ENCODE measurements at places on chromosomes 3 and 15. TPM values are rescaled to one million over a fixed set of nuclear protein-coding genes. Genes with fewer than 3 reads are reported as not detected.

The IMP3 gene
- total RNA-seq, result 177 TPM

The PRR23A gene
- total RNA-seq, result not detected

The SIDT1 gene
- 37.6 TPM for total RNA-seq

The CCR1 gene
- 57.6 TPM for total RNA-seq

The IQCF5 gene
- total RNA-seq, result not detected

DNA sequence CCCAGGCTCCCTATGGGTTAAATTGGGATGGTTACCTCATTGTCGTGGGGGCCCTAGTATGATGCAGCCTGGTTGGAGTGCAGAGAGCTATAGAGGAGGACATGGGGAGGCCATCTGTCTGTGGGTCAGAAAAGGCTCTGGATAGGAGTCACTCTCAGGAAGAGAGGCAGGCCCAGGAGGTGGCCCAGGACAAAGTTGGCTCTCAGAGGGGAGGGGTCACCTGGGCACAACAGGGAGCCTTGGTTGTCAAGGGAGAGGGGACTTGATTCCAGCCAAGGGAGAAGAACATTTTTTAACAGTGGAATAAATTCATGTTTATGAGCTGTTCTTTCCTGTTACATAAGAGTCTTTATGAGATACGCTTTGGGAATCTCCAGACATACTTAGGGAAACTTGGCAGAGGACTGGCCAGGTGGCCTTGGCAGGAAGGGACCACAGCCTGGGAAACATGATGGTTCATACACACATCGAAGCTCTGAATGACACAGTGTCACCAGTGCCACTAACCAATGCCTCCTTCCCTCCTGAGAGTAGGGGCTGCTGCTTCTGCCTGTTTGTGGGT is 27.5 kb upstream of the LCTL start:
- no peak for DNase-seq
- H3K27me3 ChIP-seq, result no peaks in the 10 kb centered on the region
- no peaks in the 10 kb centered on the region for H3K36me3 ChIP-seq
- no peak overlapping the region for H3K4me3 ChIP-seq
- no peak overlapping the region for H3K27ac ChIP-seq
- no peaks in the 10 kb centered on the region for H3K4me1 ChIP-seq

DNA sequence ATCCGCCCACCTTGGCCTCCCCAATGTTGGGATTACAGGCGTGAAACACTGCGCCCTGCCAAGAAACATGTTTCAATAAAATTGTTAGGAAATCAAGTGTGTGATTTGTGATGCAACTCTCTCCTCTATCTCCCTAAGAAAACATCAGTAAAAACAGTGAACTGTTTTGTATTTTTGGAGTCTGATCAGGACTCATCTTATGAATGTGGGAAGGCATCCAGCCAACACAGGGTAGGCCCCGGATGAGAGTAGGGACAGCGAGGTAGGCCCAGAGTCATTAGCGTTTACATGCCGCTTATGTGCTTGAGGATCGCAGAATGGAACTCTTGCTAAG is 884 bp upstream of the GLYCTK start:
- peaks cover 14% of the 10 kb centered on the region for H3K4me1 ChIP-seq
- H3K36me3 ChIP-seq, result peaks cover 12% of the 10 kb centered on the region
- no peaks in the 10 kb centered on the region for H3K27me3 ChIP-seq
- H3K27ac ChIP-seq, result peak overlapping the region; percentile 100

The DIPK2A gene
- total RNA-seq, result 23.6 TPM

The ST8SIA2 gene
- total RNA-seq, result not detected

DNA sequence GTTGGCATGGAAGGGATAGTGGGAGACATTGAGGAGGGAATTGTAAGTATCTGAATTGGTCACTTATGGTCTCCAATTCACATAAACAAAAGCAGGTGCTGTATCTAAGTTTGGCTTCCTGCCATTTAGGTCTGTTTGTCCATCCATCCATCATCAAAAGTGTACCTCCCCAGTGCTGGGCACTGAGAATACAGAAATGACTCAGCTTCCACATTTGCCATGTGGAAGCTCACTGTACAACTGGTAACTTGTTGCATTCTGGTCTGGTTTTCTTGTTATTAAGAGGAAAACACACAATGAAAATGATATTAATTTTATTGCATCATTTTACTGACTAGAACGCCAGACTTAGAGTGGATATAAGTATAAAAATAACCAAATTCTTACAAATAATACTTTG is 30.9 kb upstream of the MUC13 start:
- H3K27me3 ChIP-seq, result no peaks in the 10 kb centered on the region
- H3K36me3 ChIP-seq, result peaks cover 29% of the 10 kb centered on the region
- no peak overlapping the region for H3K4me3 ChIP-seq

GRCh38 chr3:107313711-107314110 is 63.5 kb upstream of the CCDC54 start:
- H3K36me3 ChIP-seq, result no peaks in the 10 kb centered on the region
- DNase-seq, result no peak
- H3K27ac ChIP-seq, result no peak overlapping the region
- H3K4me3 ChIP-seq, result no peak overlapping the region
- no peaks in the 10 kb centered on the region for H3K27me3 ChIP-seq
- no peaks in the 10 kb centered on the region for H3K4me1 ChIP-seq

The SLC24A5 gene
- total RNA-seq, result not detected

GRCh38 chr3:180252683-180253082 is 215.9 kb upstream of the PEX5L start:
- H3K36me3 ChIP-seq, result no peaks in the 10 kb centered on the region
- no peak overlapping the region for H3K4me3 ChIP-seq
- no peaks in the 10 kb centered on the region for H3K4me1 ChIP-seq
- no peak for DNase-seq
- H3K27ac ChIP-seq, result no peak overlapping the region

The PBRM1 gene
- 72.7 TPM for total RNA-seq

- no peaks in the 10 kb centered on the region for H3K4me1 ChIP-seq
- DNase-seq, result no peak
- H3K27me3 ChIP-seq, result no peaks in the 10 kb centered on the region
- H3K27ac ChIP-seq, result no peak overlapping the region
Observed at GRCh38 chr3:106824856-106825255, 552.4 kb upstream of the CCDC54 start.

GRCh38 chr15:92663250-92663951 is 7.8 kb upstream of the FAM174B start:
- DNase-seq, result no peak
- peaks cover 16% of the 10 kb centered on the region for H3K4me1 ChIP-seq
- H3K27me3 ChIP-seq, result no peaks in the 10 kb centered on the region
- H3K27ac ChIP-seq, result no peak overlapping the region

- H3K27ac ChIP-seq, result no peak overlapping the region
- DNase-seq, result no peak
- no peak overlapping the region for H3K4me3 ChIP-seq
- no peaks in the 10 kb centered on the region for H3K27me3 ChIP-seq
- H3K4me1 ChIP-seq, result no peaks in the 10 kb centered on the region
- no peaks in the 10 kb centered on the region for H3K36me3 ChIP-seq
Observed at GRCh38 chr15:95377258-95377852, 953.1 kb upstream of the NR2F2 start.

The RPUSD2 gene
- 8.1 TPM for total RNA-seq

DNA sequence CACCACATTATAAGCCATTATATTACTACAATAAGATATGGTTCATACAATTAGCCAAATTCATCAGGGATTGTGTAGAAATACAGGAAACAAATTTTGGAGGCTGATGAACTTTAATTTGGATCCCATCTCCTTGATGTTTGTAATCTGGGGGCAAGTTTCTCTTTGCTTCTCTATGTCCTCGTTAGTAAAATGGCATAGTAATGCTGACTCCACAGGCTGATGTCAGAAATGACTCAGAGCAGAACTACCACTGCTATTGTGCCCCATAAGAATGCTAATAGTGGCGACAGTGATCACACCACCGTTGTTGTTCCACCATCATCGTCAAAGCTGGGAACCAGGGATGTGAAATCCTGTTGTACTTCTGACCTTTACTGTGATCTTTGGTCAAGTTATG is 722.3 kb upstream of the LMCD1 start:
- H3K4me1 ChIP-seq, result no peaks in the 10 kb centered on the region
- no peak overlapping the region for H3K27ac ChIP-seq
- no peaks in the 10 kb centered on the region for H3K36me3 ChIP-seq

The LRRC31 gene
- 0.79 TPM for total RNA-seq

GRCh38 chr3:136186344-136186743 is 9.8 kb downstream of the MSL2 start:
- H3K27ac ChIP-seq, result no peak overlapping the region
- no peak for DNase-seq
- no peak overlapping the region for H3K4me3 ChIP-seq
- no peaks in the 10 kb centered on the region for H3K27me3 ChIP-seq
- H3K36me3 ChIP-seq, result no peaks in the 10 kb centered on the region

DNA sequence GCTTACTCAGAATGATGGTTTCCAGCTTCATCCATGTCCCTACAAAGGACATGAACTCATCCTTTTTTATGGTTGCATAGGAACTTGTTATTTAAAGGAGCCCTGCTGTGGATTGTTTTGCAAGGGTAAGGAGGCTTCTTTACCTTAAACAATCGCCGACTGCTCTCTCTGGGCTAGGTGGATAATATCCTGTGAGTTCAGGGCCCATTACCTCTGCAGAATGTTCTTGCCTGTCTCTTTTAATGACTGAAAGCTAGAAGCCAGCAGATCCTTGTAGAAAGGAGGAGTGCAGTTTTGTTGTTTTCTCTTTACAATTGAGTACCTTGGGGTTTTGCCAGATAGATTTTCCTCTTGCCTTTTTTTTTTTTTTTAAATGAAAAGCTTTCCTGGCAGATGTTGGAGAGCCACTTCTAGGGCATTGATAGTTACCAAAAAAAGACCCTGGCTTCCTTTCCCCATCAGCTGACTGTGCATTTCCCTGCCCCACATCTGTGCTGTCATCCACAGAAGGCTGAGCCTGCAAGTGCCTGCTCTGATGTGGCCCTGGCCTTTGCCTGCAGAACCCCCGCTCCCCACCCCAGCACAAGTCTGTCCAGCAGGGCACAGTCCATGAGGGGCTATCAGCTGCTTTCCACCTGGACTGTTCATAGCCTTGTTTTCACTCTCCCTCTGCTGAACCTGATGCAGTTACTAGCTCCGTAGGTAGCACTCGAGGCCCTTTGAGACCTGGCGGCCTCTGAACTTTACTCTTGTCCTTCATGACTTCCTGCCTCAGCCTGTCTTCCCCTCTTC is 113.1 kb downstream of the CHCHD6 start:
- H3K27me3 ChIP-seq, result no peaks in the 10 kb centered on the region
- H3K36me3 ChIP-seq, result no peaks in the 10 kb centered on the region
- no peak for DNase-seq
- peaks cover 17% of the 10 kb centered on the region for H3K4me1 ChIP-seq
- H3K4me3 ChIP-seq, result no peak overlapping the region

- peaks cover 30% of the 10 kb centered on the region for H3K4me1 ChIP-seq
- no peak for DNase-seq
- peak overlapping the region; percentile 59 for H3K27ac ChIP-seq
- H3K27me3 ChIP-seq, result no peaks in the 10 kb centered on the region
- H3K36me3 ChIP-seq, result peaks cover 34% of the 10 kb centered on the region
Observed at GRCh38 chr3:46412786-46413298, 5.8 kb downstream of the CCRL2 start.

The UBA7 gene
- total RNA-seq, result 197 TPM

DNA sequence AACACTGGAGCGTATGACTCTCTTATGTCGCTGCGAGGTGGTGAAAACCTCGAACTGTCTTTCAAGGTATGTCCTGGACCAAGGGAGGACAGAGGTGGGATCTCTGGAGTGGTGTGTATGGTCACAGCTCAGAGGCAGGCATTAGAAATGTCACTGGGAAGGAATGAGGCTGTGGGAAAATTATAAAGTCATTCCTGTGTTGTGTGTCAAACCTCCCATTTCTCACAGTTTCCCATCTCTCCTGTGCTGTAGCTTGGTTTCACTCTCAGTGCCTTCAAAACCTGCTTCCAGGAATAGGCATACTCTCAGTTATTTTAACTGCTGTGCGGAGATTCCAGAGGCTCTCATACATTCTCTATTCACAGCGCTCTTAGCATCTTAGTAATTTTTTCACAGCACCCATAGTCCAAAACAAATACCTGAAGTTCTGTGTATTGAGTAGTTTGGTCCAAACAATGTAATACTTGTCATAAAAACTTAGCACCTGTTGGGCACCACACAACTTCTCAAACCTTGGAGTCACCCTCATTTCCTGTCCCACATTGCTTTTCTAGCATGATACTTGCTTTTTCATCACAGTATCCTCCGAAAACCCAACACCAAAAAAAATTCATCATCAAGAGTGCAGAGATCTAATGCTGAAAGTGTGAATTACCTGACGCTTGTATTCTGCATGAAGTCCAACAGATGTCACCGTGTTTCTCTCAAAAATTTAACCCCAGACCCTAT is 36.9 kb downstream of the GALNT15 start:
- H3K4me1 ChIP-seq, result no peaks in the 10 kb centered on the region
- no peak overlapping the region for H3K27ac ChIP-seq
- H3K36me3 ChIP-seq, result peaks cover 24% of the 10 kb centered on the region
- no peak for DNase-seq
- H3K27me3 ChIP-seq, result no peaks in the 10 kb centered on the region

- H3K27me3 ChIP-seq, result no peaks in the 10 kb centered on the region
- H3K27ac ChIP-seq, result no peak overlapping the region
- H3K36me3 ChIP-seq, result no peaks in the 10 kb centered on the region
- no peak overlapping the region for H3K4me3 ChIP-seq
- no peaks in the 10 kb centered on the region for H3K4me1 ChIP-seq
- DNase-seq, result no peak
Observed at GRCh38 chr15:45751629-45752028, 116.8 kb downstream of the SQOR start.

DNA sequence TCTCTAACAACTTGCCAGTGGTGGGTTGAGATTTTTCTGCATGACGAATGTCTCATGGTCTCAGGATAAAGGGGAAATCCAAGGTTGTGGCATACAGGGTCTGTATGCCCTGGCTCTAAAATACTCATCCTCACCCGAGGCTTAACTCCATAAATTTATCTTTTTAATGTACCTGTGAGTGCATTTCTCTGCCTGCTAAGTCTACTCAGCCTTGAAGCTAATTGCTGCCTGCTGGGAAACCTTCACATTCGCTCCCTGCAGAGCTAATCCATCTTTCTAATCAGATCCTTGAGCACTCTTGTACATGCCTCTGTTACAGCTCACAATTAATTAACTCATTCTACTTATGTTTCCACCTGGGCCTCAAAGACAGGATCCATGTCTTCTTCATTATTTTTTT is 93.8 kb downstream of the CMSS1 start:
- H3K4me1 ChIP-seq, result no peaks in the 10 kb centered on the region
- no peak overlapping the region for H3K27ac ChIP-seq
- no peaks in the 10 kb centered on the region for H3K27me3 ChIP-seq
- no peak overlapping the region for H3K4me3 ChIP-seq
- no peak for DNase-seq

The SPINK8 gene
- not detected for total RNA-seq

DNA sequence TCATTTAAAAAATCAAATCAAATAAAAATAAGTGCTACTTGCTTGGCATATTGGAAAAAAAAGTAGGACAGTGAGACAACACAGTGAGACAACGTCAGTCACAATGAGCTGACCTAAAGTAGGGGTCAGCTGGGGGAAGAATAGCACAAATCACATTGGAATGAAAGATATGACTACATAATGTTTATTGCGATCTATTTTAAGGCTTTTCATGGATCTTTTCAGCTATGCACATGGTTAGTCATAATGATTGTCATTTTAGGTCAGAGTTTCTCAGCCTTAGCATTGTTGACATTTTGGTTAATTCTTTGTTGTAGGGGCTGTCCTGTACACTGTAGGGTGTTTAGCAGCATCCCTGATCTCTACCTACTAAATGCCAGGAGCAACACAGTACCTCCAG is 44.5 kb downstream of the CMSS1 start:
- peaks cover 10% of the 10 kb centered on the region for H3K4me1 ChIP-seq
- DNase-seq, result no peak
- H3K4me3 ChIP-seq, result no peak overlapping the region
- H3K27ac ChIP-seq, result peak overlapping the region; percentile 18
- H3K36me3 ChIP-seq, result peaks cover 28% of the 10 kb centered on the region

Measured in spleen (tissue), 13 donors.